Activated T-helper 1 cell treated with anti-CD3 and anti-CD28 coated beads, Interleukin-2, amount 50 U/mL, for 16 hours (primary cell): ENCODE measurements at places on chromosomes 6 and 20.
A peak's percentile ranks its signal among the peaks of the same experiment; 100 is the strongest.

- no peak for DNase-seq
Observed at GRCh38 chr6:77844822-77845221, 192.0 kb downstream of the MEI4 start.

DNA sequence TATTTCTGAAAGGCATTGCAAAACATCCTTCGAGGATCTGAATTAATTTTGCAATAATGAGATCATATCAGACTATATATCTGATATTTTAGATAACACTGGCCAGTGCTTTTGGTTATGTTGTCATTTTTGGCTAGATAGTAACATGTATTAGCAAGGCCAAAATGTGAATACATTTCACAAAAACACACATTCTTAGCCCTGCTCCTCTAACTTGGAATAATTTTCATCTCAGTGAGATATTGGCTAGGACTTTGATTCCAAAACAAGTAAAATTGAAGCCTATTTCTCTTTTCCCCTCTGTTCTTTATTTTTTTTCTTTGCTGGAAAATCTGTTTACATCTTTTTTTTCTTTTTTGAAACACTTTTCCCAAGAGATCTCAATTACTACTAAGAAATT lies 466.8 kb upstream of the CDH4 start:
- DNase-seq, result no peak

DNA sequence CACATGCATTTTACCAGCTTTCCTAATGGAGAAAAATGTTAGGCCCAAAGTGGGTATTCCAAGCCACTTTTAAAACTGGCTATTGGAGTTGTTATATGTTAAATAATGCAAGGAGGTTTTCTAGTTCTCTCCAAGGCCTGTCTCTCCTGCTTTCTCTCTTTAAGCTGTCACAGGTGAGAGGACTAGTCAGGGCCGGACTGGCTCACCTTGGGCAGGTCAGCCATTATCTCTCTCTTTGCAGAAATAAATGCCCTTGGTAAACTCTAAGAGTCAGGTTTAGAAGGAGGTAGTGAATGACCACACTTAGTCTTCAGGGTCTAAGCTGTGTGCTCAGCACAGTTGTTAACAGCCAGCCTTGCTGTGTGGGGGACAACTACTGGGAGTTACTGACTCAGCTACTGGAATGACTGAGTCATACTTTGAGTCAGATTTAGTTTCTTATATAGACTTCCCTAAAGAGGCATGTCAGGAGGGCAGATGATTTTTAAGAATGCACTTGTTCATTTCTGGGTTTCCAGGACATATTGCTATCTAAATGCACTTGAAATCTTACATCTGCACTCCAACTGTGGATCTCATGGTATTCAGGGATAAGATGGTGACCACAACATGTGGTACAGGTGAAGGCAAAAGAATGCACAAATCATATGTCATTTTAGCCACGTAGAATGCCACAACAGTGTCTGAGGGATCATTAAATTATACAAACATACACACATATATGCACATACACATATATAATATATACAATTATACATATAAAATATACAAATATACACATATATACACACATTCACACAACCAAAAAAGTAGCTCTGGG lies 719.4 kb downstream of the EPM2A start:
- DNase-seq, result no peak

- DNase-seq, result no peak
Observed at GRCh38 chr6:48111575-48111974, 578 bp upstream of the PTCHD4 start.

DNA sequence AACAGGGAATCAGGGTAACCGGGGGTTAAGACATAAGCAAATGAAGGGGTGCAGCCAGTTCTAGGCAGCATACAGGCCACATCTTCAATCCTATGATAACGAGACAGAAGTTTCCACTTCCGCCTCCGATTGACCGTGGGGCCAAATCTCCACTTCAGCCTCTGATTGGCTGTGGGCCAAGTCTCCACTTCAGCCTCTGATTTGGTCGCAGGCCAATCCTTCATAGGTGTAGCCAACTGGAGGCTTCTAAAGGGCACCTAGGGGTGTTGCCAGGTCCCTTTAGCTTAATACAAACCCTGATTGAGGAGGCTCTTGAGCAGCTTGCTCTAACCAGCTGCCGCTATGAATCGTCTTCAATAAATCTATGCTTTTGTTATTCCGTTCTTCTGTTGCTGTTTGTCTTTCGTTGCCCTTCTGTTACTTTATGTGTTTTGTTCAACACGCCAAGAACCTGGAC lies 2.1 kb upstream of the ERGIC3 start:
- no peak for DNase-seq

DNA sequence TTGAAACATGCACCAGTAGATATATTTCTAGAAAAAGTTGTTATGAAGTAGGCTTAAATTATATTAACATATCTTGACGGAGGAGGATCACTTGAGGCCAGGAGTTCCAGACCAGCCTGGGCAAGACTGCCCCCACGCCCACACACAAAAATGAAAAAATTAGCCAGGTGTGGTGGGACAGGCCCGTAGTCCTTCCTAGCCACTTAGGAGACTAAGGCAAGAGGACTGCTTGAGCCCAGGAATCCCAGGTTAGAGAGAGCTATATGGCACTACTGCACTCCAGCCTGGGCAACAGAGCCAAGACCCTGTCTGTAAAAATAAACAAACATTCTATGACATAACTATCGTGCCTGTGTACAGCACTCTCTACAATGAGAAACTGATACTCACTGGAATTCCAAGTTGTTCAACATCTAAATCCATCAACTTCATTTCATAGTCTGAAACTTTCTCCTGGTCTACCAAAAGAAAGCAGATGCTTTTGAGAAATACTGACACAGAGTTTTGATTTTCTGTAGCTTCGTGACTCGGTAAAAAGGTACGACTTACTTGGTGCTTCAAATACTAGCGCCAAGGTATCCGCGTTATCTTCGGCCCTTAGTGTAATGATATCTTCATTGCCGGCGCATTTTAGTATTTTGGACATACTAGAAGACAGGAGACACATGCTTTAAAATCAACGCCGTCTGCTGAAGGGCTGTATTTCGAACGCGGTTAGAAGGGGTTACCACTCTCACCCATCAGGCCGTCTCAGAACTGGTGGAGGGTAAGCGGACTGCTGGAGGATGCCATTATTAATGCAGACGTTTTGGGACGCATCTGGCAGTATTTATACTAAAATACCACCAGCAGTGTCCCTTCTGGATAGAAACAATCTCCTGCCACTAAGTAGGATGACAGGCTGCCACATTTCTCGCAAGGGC lies 1.3 kb downstream of the PCNA start:
- no peak for DNase-seq

GRCh38 chr6:148559848-148560433 lies 186.9 kb upstream of the UST start:
- DNase-seq, result peak; percentile 54

GRCh38 chr20:45339084-45339483 lies 9.1 kb downstream of the SDC4 start:
- DNase-seq, result no peak

DNA sequence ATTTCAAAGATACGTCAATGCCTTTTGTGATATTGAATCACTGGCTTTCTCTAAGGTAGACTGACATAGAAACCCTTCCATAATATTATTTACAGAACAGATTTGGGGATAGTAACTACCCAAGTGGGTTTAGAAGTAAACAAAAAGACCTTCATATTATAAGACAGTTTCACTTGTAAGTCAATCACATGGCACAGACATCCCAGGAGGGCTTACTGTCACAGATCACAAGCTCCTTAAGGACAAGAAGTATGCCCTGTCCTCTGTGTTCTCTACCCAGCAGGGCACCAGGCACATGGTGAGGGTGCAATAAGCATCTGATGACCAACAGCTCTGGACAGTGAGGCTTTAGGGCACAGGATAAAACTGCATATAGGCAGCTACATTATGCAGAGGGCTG lies 135.9 kb upstream of the SLC22A16 start:
- DNase-seq, result no peak

DNA sequence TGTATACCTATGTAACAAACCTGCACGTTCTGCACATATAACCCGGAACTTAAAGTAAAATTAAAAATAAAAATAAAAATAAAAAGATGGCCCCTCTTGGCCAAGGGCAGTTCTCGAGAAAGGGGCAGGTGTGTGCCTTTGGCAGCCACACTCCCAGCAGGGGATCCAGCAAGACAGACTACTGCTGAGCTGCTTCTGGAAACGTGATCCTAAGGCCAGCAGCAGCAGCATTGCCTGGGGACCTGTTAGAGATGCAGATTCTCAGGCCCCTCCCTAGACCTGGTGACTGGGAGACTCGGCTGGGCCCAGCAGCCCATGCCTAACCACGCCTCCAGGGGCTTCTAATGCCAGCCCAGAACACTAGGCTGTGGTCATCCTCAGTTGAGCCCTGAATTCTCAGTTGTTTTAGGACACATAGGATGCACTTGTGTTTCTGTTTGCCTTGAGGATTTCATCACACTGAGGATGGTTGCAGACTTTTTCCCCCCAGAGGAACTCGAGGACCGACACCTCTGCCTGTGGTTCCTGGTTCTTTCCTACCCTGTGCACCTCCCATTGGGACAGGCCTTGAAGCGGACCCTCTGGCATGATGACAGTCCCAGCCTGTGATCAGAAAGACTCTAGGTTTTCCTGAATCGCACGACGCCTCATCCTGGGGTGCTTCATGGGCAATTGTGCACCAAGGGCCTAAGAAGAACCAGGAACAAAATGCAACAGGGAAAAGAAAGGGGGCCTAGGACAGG lies 105.9 kb downstream of the TOX2 start:
- no peak for DNase-seq
